COR-L47 (cell line): ENCODE measurements at places on chromosomes 6 and 20.

- DNase-seq: no peak
Observed at GRCh38 chr6:3615391-3616380, 135.8 kb downstream of the PXDC1 start.

- no peak for DNase-seq
Observed at GRCh38 chr20:58022711-58023110, 205.7 kb downstream of the ANKRD60 start.

- peak; percentile 61 for DNase-seq
Observed at GRCh38 chr6:16322666-16323312, 84.4 kb downstream of the GMPR start.

DNA sequence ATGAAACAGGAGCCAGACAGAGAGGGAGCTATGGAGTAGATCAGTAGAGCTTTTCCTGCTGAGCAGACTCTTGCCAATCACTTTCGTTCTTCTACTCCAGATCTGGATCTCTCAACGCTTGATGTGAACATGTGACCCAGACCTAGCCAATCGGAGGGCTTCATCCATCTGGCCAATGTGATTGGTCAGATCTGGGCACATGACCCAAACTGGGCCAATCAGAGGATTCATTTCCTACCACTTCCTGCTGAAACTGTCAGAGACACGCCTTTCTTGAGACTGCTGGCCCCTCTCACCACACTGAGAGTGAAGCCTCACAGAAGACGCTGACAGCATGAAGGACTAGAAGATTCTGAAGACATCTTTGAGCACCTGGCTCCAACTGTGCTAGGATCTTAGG, 44.2 kb upstream of the ZMYND8 start:
- no peak for DNase-seq

DNA sequence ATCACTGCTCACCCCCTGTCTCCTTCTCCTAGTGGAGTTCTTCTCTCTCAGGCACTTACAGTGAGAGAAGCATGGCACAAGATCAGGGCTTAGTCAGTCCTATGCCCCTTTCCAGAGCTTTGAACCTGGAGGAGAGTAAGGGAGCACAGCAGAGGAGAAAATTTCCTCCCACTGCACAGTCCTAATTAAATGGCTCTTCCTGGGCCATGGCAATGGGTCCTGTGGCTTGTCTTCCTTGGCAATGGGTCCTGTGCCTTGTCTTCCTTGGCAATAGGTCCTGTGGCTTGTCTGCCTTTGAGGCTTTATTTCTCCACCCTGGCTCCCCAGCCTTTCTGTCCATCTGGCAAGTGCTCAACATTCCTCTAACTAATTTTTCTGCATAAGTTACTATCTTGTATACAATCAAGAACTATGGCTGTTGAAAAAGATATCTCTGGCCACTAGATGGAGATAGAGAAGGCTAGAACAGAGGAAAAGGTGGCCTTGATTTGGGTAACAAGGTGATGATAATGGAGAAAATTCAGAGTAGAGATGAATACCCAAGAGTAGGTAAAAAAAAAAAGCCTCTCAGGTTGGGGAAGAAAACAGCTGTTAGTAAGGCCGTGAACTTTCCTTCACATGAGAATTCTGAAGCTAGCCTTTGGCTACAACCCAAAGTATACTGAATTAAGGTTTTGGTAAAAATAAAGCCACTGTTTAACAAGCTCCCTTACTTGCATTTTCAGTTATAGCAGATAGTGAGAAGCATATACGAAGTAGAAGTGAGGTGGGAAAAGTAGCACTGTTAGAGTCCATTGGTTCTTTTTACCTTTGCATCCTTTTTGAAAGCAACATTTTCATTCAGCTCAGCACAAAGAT, 504.9 kb downstream of the DOK5 start:
- peak; percentile 31 for DNase-seq

DNA sequence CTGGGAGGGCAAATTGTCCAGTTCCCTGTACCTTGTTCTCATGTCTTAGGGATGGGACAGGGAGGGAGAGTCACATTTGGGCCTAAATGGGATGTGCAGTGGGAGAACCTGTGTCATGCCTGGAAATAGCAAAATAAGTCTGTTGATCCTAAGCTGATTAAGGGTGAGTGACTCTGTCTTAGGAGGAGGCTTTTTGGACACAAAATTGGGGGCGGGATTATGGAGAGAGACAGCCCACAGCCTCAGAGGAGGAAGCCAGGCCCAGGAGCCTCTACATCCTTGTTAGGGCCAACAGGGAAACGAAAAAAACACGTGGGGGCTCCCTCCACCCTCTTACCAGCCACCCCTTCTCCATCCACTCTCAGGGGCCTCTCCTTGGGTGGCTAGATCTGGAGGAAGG, 2.2 kb downstream of the KCNB1 start:
- no peak for DNase-seq

- no peak for DNase-seq
Observed at GRCh38 chr6:16533721-16534136, 227.5 kb downstream of the ATXN1 start.

GRCh38 chr6:20640181-20640580, 105.9 kb downstream of the CDKAL1 start:
- DNase-seq: no peak

GRCh38 chr6:45462190-45463134, 84.7 kb upstream of the SUPT3H start:
- DNase-seq: no peak

GRCh38 chr6:31356946-31357466, at the start of gene HLA-B:
HLA-B (minus strand) TSS chr6:31357179; CDS start chr6:31357158, 21 bp downstream.
- no peak for DNase-seq

DNA sequence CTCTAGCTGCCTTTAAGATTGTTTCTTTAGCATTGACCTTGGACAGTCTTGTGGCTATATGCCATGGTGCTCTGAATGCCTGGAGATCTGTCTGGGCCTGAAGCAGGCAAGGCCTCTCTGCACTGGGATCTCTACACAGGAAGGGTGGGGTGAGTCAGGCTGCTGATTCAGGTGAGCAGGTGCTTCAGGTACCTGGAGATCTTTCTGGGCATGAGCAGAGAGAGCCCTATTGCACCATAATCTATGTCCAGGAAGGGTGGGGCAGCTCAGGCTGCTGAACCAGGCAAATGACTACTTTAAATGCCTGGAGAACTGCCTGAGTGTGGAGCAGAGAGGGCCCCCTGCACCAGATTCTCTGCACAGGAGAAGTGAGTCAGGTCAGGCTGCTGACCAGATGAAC, 94.5 kb downstream of the TPBG start:
- DNase-seq: no peak

DNA sequence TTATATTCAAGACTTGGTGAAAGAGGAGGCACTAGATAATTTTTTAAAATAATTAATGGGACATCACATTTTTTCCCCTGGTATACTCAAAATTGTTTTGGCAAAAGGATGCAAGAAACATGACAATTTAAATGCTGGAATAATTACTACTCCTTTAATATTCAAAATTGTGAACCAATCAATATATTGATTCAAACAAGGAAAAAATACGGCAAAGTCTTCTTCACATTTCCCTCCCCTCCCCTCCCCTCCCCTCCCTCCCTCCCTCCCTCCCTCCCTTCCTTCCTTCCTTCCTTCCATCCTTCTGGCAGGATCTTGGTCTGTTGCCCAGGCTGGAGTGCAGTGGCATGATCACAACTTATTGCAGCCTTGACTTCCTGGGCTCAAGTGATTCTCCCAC, 4.1 kb downstream of the SLC35F1 start:
- DNase-seq: no peak

DNA sequence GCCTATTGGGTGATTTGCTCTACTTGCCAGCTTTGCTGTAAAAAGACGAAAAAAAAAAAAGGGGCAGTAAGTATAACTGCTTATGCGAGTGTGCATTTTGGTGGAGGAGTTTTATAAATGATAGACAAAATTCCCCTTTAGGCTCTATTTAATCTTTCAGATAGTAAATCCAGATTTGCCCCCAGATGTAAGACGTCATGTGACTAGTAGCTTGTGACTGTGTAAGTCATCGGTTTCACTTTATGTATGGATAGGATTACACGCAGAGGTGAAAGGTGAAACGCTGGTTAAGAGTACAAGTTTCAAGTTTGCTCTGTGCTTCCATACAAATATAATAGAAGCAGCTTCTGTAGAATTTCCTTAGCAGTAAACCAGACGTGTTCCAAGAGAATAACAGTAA, 7.9 kb downstream of the RAB32 start:
- no peak for DNase-seq

- DNase-seq: no peak
Observed at GRCh38 chr20:14643146-14643545, 305.7 kb upstream of the FLRT3 start.

GRCh38 chr20:54075322-54075721, 4.9 kb upstream of the BCAS1 start:
- DNase-seq: no peak

DNA sequence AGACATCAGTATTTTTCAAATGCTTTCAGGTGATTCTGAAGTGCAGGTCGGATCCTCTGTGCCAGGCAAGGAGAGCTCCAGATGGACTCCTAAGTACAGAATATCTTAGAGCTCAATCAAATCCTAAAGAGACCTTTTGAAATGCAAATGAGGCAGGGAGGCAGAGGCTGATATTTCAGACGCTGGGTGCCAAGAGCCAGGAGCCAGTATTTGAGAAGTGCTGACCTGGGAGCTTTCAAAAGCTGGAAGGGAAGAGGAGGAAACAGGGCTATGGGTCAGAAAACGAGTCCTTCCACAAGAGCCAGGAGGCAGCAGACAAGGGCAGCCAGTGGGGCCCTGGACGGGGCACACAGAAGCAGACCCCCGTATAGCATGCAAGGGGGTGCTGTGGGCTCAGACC, 46.1 kb upstream of the DSN1 start:
- DNase-seq: peak; percentile 20

GRCh38 chr6:6734479-6735465, 146.3 kb downstream of the LY86 start:
- no peak for DNase-seq

DNA sequence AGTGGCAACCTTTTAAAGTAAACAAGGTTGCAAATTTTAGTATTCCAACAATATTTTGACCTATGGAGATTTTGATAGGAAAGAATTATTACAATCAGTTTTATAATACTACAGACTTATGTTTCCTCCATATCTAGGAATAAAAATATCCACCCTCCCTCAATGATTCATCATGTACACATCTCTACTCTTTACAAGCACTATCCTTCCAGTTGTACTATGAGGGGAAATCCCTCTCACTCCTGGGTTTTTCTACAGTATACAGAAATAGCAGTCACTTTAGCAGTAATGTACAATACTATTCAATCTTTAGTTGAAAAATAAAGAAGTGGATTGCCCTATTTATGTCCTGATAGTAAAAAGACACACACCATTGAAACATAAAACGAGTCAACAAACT, 46.3 kb upstream of the SCML4 start:
- no peak for DNase-seq

DNA sequence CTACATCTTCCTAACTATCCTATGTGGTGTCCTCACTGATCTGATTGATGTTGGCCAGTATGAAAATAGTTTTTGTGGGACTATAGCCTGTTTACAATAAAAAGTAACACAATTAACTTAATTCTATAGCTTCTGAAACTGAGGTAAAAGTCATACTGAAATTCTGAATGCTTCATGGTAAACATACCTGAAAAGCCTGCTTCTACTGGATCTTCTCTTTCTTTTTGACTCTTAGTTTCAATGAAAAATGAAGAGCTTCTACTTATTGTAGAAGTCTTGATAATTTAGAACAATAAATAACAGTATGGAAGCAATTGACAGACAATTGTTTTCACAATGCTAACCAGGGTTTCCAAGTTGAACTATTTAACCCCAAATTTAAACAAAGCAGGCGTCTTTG, 383.9 kb upstream of the MMS22L start:
- DNase-seq: no peak

- DNase-seq: no peak
Observed at GRCh38 chr6:44002067-44002592, 125.1 kb downstream of the MRPL14 start.

DNA sequence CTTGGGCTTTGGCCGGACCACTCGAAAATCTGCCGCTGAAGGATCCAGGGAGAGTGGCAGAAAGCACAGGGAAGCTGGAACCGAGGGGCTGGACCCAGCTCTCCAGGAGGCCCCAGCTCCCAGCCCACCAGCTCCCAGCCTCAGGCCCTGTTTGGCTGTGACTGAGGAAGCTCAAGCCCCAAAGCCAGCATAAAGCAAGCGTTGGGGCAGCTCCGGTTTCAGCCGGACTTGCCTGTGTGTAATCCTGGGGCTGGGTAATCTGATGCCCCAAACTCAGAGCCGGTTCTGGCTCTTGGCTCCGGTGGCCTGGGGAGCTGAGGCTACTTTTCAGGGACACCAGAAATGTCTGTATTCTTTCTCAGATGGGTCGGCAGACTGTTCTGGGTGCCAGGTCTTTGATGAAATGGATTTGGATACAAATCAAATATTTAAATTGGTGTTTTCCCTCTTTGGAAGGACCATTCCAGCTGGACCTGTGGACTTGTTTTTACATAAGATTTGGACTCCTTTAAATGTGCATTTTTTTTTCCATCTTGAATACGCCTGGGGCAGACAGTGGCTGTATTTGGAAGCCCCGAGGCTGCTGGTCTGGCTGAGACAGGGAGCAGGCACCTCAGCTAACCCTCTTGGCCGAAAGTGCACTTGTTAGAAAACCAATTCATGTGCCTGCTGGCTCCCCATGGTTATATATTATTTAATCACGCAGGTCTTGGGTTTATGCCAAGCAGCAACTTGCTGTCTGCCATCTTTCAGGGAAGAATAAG, 29.7 kb downstream of the RPP40 start:
- peak; percentile 79 for DNase-seq

GRCh38 chr20:63895952-63896263, 982 bp downstream of the DNAJC5 start:
- DNase-seq: no peak

- DNase-seq: no peak
Observed at GRCh38 chr20:10357974-10358373, 76.0 kb downstream of the MKKS start.
